ENCODE measurements at places on chromosomes 1 and 21.

DNA sequence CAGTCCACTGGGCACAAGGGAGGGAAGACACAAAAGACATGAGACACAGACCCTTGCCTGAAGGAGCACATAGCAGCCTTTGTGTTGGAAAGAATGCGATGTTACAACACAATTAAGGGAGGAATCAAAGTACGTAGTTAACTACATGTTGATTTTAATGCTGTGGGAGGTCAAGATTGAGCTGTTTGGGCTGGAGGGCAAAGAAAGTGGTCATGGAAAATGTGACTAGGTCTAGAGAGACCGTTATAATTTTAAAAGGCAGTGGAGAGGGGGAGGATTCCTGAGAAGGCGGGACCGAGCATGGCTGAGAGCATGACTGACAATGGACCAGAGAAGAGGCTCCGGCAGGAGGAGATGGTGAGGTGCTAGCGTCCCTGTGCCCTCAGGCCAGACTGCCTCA is 111.8 kb upstream of the ATP1A1 start:
- no peak for DNase-seq

- DNase-seq = peak; percentile 49
Observed at GRCh38 chr21:15809818-15810217, 80.0 kb downstream of the USP25 start.

GRCh38 chr1:12305377-12305776 is 75.5 kb downstream of the VPS13D start:
- DNase-seq = peak; percentile 19

- no peak for DNase-seq
Observed at GRCh38 chr1:174659823-174660222, 212.1 kb downstream of the GPR52 start.

DNA sequence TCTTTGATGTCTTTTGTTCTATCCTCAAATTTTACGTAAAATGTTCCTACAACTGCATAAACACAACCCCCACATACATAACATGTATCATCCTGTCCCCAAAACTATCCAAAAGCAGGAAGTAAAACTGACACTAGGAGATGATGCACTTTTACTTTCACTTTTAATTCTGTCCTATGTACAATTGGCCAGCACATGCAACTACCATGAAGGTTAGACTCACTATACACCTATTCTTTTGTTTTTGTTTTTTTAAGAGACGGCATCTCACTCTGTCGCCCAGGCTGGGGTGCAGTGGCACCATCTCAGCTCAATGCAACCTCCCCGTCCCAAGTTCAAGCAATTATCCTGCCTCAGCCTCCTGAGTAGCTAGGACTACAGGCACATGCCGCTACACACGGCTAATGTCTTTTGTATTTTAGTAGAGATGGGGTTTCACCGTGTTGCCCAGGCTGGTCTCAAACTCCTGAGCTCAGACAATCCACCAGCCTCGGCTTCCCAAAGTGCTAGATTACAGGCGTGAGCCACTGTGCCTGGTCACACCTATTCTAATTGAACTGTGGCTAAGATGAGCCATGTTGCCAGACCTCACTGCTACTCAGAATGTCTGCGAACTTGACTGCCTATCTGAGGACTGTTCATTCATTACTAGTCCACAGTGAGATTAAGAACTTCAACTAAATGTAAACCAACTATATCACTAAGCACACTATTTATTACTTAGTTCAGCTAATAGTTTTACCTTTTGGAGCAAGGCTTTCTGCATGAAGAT is 48.0 kb downstream of the TOR3A start:
- peak; percentile 63 for DNase-seq

DNA sequence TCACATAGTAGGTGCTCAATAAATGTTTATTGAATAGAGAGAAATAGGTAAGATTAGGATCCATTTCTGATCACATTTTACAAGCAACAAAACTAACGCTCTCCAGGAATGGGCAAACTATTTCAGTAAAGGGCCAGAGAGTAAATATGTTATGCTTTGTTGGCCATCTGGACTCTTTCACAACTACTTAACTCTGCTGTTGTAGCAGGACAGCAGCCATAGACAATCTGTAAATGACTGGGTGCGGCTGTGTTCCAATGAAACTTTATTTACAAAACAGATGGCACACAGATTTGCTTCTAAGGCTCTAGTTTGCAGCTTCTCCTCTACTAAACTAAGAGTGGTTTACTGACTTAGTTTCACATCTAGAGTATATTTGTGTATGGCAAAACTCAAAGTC is 83.0 kb upstream of the BACH1 start:
- DNase-seq = peak; percentile 84

DNA sequence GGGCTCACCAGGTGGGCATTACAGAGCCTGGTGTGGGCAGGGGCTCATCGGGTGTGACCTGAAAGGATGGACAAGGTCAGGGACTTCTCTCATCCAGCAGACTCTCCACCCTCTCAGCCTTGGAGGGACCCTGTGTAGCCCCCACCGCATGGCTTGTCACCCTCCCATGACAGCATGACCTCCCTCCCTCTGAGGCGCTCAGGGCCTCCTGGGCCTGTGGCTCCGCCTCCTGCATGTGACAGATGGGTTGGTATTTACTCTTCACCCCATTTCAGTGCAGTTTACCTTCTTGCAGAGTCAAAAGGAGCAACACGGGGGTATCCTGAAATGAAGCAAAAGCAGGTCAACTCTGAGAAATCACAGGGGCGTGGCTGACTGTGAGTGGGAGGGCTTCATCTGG is 298.6 kb upstream of the AJAP1 start:
- DNase-seq = no peak

DNA sequence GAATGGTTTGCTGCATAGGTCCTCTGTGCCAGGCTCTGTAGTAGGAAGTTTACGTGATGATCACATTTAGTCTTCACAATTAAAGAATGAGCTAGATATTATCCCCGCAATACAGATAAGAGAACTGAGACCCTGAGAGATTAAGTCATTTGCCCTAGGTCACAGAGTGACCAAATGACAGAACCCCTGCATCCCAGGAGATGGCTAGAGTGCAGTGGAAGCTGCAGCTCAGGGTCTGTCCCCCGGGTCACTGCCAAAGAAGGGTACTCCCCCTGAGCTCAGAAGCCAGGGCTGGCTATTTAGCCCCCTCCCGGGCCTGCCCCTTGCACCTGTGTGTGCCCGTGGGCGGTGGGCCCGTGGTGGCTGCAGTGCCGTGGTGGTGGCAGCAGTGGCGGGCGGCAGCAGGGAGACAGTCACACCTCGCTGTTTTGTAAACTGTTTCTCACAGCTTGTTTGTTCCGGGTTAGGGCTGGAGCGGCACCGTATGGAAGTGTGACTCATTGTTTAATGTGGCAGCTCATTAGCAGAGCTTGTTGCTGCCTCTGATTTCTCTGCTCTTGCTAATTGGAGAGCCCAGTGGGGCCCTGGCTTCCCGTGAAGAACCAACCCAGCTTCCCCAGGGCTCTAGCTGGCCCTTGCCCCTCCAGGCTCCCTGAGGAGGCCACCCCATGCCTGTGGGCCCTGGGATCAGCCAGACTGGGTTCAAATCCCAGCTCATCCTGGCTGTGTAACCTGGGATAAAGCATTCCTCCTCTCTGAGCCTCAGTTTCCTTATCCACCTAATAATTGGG is 19.3 kb upstream of the FOXO6 start:
- DNase-seq = peak; percentile 69

- DNase-seq = no peak
Observed at GRCh38 chr1:107362468-107363140, 221.8 kb downstream of the NTNG1 start.

DNA sequence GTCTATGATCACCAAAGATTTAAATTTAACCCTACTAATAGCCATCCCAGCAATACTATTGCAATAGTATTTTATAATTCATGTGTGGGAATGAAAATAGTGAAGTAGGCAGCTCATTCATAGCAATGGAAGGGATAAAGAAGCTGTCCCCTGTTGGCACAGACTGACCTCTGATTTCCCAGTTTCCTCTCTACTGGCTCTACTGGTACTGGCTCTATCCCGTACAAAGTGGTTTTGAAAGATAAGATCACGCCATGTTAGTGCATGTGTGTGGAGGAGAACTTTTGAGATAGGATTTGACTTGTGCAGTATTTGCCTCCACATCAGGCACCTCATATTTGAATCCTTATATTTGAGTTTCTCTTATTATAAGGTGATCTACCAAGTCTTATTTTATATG is 227.3 kb upstream of the ADGRL2 start:
- no peak for DNase-seq

GRCh38 chr21:41460578-41461527 is 34.8 kb downstream of the MX1 start:
- peak; percentile 54 for DNase-seq

DNA sequence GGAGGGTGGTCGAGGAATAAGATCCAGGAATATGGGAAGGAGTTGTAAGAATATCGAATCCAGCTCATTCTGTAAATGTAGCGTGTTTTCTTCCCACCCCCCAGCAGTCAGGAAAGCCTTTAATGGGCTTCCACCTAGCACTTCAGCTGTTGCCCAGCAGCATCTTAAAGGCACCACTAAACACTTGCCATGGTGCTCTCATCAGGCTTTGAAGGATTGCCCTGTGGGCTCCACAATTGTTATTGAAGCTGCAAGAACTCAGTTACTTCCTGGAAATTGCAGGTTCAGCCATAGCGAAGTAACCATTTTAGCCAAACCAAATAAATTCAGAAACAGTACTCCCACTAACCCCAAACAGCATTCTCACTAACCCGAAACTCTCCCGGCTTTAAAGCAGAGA is 511.2 kb downstream of the PLPP3 start:
- no peak for DNase-seq

GRCh38 chr1:98870959-98871903 is 133.4 kb downstream of the PLPPR5 start:
- DNase-seq = no peak

GRCh38 chr1:224696891-224697765 is 81.0 kb downstream of the CNIH3 start:
- peak; percentile 59 for DNase-seq

GRCh38 chr1:94070865-94071264 is 50.1 kb downstream of the ABCA4 start:
- DNase-seq = no peak

DNA sequence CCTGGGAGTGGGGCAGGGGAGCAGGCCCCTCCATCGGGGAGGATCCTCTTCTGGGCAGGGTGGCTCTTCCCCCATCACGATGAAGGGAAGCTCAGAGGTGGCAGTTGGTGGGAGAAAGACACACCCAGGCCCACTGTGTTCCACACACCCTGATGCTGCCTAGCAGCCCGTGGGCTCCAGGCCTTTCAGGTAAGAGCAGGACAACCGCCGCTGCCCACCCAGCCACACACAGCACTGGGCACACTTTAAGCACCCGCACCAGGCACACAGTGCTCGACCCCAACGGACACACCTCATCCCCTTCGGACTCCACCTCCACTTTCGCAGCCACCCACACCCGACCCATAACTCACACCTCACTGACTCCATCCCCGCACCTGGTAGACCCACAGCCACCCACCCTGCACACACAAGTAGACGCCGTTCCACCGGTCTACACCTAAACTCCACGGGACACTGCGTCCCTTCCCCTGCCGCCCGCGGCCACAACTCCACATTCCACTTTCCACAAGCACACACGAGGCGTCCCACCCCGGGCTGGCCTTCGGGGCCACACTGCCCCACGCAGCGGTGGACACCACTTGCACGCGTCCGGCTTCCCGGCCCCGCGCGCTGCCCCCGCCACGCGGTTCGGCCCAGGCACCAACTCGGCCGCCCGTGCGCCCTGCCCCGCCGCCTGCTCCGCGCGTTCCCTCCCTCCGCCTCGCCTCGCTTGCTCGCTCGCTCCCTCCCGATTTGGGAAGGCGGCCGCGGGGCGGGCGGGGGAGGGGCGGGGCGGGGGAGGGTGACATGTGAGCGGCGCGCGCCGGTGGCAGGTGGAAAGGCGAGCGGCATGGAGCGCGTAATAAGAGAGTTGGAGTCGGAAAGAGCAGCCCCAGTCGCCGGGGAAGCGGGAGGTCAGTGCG is at the start of gene KCNQ4:
KCNQ4 (plus strand) TSS at position 787 of the 905 bp plus-strand sequence. CDS start 307 bp downstream, outside the sequence.
- DNase-seq = no peak

DNA sequence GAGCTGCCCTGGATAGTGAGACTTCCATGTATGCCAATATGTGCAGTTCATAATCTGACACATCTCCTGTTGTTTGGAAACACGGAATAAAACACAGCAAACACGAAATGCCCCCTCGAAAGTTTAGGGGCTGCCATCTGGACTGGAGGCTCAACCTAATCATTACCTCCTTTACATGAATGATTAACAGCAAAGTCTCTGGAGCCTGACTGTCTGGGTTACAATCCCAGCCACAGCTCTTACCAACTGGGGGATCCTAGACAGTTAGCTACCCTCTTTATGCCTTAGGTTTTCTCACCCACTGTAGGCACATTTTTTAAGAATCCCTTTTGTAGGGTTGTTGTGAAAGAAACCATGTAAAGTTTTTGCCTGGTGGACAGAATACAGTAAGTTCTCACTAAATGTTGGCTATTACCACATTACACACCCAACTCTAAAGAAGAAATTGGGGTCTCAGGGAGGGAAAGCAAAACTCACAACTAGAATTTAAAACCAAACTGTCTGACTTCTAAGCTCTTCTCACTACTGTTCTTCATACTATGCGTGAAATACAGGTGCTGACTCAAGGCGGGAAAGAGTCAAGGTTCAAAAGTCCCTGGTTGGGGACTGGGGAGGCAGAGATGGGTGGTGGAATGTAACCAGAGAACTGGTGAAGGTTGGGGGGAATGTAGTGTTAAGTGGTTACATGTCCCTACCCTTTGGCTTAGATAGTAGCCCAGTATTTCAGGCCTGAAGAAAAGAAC is 24.2 kb downstream of the CYP4A22 start:
- no peak for DNase-seq

DNA sequence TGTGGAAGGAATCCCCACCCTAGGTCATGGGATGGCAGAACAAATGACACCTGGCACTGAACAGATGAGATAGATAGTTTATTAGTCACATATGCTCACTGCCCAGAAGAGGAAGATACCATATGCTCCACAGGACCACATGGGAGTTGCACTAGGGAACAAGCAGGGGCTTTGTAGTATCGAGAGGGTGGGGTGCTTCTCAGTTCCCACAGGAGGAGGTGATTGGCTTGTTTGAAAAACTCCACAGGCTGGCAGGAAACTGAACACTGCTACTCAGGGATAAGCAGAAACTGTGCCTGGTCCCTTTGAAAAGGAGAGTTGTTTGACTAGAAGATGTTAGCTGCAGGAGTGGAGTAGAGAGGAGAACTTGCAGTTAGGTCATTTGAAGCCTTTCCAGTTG is 31.9 kb upstream of the RXRG start:
- DNase-seq = no peak

- DNase-seq = peak; percentile 43
Observed at GRCh38 chr21:26587736-26588201, 14.7 kb upstream of the CYYR1 start.

- DNase-seq = no peak
Observed at GRCh38 chr1:28247612-28248272, 11.6 kb upstream of the SESN2 start.

GRCh38 chr1:88730132-88730675 is 46.1 kb downstream of the PKN2 start:
- DNase-seq = no peak

All from mesenchymal stem cell (in vitro differentiated cells and primary cell).